T follicular helper cell (primary cell): ENCODE measurements at places on chromosomes 5 and 9.
A peak's percentile ranks its signal among the peaks of the same experiment; 100 is the strongest.

GRCh38 chr9:105421154-105421553, 26.7 kb upstream of the FSD1L start:
- no peak for DNase-seq

GRCh38 chr5:58542709-58543108, 40.2 kb upstream of the RAB3C start:
- no peak for DNase-seq

DNA sequence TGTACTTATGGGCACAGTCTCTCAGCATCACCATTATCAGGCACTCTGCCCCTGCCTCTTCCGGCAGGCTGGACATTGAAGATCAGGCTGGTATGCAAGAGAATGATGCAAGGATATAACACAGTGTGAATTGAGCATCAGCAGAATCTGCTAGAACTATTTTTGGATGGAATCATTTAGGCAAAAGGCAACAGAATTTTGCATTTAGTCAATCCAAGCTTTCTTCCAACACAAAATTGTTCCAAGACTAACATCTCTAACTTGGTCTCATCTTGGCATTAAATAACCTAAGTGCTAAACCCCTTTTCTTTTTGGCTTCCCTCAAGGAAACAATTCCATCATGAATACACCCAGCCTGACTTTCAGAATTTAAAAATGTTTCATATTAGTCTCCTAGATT, 339.9 kb downstream of the PRELID2 start:
- no peak for DNase-seq

- no peak for DNase-seq
These were observed 18.0 kb downstream of the SH3PXD2B start for GRCh38 chr5:172436078-172436878.

DNA sequence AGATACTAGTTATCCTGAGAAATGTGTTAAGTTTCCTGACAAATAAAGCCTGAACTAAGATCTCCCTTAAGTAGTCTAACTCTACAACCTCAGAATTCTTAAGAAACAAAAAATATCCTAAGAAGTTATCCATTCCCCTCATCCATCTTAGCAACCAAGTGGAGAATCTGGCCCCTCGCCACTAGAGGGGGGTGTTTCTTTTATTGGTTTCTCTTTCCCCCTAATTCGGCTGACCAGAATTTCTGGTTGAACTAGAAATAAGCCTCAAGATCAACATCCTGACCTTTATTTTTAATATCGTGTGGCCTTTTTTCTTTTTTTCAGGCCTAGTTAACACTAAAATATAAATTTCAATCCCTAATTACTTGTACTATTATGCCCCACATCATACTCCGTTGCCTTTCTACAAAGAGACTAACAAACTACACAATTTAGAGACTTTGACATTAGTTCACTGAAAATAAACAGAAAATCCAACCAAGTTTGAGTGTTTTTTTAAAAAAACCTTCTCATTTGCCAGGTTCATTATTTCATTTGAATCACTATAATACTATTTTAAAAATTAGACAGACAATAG, 14.3 kb upstream of the NR4A3 start:
- DNase-seq, result peak; percentile 42
